AG10803 (cell line): ENCODE measurements at places on chromosomes 7 and 10.

DNA sequence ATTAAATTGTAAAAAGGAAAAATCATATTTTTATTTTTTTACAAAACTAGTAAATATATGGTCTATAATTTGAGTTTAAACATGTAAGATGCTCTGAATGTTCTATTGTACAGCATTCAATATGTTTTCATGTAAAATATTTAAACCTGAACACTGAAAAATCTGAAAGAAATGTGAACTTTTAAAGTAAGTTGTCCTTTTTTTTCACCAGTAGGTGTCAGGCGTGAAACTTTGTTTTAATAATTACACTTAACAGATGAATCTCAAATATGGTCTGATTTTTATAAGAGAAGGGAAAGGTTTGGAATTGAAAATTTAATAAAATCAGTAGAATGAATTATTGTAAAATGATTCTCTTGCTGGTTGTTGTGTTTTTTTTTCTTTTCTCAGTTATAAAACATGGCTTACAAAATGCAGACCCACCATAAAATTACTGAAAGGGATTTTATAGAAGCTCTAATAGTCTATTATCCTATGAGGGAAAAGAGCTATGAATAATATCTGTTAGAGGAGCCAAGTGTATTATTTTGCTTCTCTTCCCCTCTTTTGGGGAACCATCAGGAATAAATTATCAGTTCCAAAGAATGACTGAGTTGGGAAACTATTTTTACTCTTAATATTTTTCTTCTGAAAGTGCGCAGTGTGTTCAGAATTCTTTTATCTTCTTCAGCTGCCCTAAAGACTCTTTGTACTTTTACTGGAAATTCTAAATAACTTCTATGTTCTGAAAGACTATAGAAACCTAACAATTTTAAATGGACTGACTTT is 217.7 kb upstream of the FZD1 start:
- peak; percentile 44 for DNase-seq

DNA sequence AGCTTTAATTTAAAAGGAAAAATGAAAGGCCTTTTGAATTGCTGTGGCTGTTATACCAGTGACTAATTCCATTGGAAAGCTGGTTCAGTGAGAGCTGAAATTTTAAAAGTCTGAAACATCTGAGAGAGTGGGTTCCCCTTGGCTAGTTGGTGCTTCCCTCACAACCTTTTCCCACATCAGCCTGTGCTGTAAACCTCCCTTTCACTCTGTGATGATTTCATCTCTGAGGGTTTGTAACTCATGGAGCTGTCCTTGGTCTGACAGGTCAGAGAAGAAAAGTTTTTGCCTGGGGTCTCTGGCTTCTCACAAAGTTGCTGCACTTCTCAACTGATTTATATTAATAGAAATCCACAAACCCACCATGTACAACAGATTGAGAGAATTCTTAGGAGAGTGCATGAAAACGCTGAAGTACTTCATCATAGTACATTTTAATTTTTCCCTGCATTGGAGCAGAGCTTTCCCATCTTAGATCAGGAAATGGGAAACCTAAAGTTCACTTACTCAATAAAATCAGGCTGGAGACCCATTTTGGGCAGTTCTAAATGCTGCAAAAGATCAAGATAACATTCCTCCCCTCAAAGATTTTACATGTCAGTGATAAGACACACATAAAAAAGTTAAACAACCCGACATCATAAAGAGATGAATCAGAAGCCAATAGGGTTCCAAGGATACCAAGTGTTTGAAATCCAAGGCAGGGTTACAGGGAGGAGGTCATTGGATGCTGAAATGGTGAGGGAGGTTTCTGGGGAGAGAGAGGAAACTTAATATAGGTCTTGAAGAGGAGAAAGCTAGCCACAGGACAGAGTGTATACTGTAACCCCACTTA is 157.0 kb upstream of the MKLN1 start:
- peak; percentile 51 for DNase-seq

- peak; percentile 82 for DNase-seq
Observed at GRCh38 chr7:129530795-129531391, 28.6 kb downstream of the SMKR1 start.

DNA sequence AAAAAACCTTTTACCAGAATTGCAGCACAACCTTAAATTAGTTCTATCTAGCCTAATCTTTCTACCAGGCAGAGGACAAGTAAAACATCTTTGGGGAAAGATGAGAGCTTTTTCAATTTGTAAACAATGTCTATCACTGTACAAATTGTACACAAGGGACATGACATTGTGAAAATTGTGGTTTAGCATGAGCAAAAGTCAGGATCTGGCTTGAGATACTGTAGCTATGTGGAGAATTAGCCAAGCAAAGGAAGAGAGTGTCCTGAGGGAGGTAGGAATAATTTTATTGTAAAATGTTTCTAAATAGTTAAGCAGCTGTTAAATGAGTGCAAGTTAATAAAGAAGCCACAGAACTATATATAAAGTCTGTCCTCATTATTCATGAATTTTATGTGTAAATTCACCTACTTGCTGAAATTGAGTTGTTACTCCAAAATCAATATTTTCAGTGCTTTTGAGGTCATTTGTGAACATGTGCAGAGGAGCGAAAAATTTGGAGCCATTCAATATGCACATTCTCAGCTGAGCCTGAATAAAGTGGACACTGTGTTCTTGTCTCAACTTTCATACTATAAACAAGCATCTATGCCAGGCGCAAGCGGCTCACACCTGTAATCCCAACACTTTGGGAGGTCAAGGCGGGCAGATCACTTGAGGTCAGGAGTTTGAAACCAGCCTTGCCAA is 42.8 kb upstream of the POM121L12 start:
- no peak for DNase-seq

DNA sequence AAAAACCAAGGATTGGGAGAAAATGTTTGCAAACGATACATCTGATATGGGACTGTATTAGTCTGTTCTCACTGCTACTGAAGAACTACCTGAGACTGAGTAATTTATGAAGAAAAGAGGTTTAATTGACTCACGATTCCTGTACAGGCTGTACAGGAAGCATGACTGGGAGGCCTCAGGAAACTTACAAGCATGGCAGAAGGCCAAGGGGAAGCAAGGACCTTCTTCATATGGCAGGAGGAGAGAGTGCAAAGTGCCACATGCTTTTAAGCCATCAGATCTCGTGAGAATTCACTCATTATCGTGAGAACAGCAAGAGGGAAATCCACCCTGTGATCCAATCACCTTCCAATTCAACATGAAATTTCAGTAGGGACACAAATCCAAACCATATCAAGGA is 11.0 kb downstream of the ZNF713 start:
- no peak for DNase-seq

- no peak for DNase-seq
Observed at GRCh38 chr10:129961157-129961701, 2.8 kb downstream of the EBF3 start.

- DNase-seq, result peak; percentile 87
Observed at GRCh38 chr7:82805527-82805960, 357.1 kb downstream of the PCLO start.

- DNase-seq, result no peak
Observed at GRCh38 chr10:59904426-59905065, 1.8 kb downstream of the CCDC6 start.

GRCh38 chr7:140702774-140703173 is 6.3 kb downstream of the NDUFB2 start:
- DNase-seq, result no peak

DNA sequence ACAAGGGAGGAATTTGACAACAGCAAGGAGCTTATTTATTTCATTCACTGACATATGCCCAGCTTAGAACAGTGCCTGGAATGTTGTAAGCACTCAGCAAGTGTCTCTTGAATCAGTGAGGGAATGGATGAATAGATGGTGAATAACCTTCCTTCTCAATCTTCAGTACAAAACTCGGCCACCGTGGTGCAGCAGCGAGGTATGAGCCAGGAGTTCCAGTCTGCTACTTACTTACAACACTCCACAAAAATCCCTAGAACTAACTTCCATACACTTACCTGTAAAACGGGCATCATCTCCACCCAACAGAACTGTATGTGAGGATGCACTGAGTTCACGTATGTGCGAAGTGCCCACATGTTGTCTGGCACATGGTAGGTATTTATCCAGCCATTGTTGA is 237.4 kb downstream of the WDR11 start:
- no peak for DNase-seq

- DNase-seq, result no peak
Observed at GRCh38 chr7:64625114-64626082, 40.5 kb upstream of the ZNF107 start.

DNA sequence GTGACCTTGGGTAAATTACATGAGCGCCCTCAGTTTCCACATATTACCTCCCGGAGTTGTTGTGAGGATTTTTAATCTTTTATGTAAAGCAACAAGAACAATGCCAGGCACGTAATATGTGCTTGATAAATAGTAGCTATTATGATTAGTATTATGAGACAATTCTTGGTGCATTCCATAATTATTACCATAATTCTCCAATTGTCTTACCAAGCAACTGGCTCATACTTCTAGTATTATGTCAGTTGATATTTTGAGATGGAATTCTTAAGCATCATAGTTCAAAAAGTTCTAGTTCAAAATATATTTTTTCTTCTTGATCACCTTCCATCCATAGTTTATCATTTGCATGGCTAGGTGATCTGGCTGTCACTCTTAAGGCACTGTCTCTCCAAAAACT is 259.0 kb downstream of the BBS9 start:
- DNase-seq, result peak; percentile 3

DNA sequence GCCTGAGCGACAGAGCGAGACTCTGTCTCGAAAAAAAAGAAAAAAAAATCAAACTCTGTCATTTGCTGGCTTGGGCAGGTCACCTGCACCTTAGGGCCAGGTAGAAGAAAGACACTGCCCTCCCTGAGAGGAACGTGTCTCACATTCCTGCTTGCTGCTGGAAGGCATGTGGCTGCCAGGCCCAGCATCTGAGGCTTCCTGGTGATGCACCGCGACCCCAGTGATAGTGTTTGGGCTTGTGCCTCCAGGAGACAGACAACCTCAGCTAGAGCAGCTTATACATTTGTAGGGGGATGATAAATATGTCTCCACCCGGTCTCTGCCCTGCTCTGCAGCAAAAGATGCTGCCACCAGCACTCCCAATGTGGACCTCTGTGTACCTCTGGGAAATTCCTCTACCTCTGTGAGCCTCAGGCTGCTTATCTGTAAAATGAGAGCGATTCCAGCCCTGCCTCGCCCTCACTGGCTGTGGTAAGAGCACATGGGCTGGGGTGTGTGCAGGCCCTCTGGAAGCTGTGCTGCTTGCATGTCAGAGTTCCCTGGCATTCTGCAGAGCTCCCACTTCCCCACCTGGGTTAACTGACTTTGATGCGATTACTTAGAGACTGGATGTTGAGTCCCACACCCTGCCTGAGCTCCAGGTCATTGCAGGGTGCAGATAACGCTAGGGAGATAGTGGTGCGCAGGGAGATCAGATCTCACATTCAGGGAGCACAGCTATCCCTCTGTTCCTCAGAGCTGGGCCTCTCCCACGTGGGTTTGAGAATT is 19.9 kb downstream of the SLC29A3 start:
- no peak for DNase-seq

- DNase-seq, result no peak
Observed at GRCh38 chr10:86389441-86390193, 23.0 kb upstream of the GRID1 start.

DNA sequence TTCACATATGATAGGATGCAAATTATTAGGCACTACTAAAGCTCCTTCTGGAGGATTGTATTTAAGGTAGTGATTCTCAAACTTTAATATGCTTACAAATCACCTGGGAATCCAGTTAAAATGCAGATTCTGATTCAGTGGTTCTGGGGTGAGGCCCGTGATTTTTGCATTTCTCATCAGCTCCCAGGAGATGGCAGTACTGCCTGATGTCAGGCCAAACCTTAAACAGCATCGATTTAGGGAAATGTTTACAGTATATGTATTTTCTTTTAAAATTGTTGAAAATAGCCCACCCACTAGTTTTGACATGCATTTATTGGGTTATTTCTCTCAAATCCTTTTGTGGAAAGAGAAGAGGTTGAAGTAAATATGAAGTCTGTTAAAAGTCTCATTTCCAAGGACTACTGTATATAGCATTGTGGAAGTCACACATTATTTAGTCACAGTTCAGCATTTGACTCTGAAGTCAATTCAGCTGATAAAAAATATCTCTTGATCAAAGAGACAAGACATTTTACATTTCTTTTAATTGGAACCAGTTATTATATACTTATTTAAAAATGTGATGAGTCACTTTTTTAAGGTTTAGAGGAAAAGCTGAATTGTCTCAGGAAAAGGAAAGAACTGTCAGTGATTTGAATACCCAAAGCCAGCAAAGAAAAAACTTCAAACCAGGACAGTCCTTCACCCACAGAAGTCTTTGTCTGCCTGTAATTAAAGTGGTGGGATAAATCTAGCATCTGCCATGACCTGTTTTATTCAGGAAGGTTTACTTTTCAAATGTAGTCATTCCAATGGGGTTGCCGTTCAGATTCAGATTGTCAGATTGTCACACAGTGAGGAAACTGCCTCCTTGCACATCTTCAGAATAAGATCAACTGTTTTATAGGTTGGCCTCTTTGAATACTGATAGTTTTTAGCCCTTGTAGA is 21.1 kb upstream of the HBP1 start:
- peak; percentile 31 for DNase-seq

- no peak for DNase-seq
Observed at GRCh38 chr10:83935911-83936310, 203.4 kb upstream of the GHITM start.

DNA sequence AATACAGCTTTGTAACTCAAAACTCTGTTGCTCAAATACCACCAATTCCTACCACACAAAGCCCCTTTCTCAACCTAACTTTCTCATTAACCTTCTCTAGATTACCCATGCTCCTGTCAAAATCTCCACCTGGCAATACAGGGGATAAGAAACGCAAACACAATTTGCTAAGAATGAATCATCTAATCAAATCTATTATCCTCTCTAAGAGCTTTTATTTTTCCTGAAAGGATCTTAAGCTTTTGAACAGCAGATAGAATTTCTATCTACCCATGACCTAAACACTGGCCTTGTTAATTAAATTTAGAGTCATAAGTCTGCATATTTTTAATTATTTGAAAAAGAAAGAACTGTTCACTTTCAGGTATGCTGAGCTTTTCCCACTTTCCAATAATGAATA is 98.3 kb downstream of the HBP1 start:
- DNase-seq, result no peak

GRCh38 chr10:125627646-125628045 is 55.3 kb downstream of the TEX36 start:
- no peak for DNase-seq

DNA sequence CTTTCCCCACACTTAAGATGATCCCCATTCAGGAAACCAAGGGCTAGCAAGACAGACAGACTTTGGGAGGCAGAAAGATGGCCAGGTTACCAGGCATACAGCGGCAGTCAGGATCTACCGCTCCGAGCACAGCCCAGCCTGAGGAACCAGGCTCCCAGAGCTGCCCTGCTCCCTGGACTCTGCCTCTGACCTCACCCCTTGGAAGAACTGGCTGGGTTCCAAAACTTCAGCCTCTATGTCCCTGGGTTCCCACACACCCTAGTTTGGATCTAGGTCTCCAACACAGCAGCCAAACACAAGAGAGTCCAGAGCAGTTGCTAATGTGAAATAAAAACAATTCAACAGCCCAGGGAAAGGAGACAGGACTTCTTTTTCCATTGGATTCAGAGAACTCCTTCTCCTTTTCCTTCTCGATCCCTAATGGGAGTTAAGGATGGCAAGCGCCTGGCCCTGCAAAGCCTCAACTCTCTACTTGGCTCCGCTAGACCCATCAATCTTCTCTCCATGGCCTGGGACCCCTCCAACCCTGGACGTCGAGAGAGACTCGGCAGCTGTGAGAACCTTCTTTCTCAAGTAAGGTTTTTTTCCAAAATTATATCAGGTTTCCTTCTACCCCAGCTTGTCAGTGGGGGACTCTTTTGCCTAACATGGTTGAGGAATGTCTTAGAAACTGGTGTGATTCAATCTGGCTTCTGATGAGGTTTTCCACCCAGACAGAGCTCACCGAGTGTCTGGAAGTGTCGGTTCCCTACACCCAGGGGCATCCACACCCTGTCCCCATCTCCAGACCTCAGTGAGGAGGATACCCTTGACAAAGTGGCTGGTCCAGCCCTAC is 219.6 kb downstream of the KCNMA1 start:
- DNase-seq, result peak; percentile 48
